DMS79 treated with DMSO at 0.1 percent for 48 hours (cell line): ENCODE measurements at places on chromosomes 7 and 10.

GRCh38 chr7:100553032-100553431 is 14.0 kb downstream of the AGFG2 start:
- no peak for DNase-seq

- no peak for DNase-seq
Measured at GRCh38 chr10:62154231-62154630, 114.4 kb downstream of the RTKN2 start.

DNA sequence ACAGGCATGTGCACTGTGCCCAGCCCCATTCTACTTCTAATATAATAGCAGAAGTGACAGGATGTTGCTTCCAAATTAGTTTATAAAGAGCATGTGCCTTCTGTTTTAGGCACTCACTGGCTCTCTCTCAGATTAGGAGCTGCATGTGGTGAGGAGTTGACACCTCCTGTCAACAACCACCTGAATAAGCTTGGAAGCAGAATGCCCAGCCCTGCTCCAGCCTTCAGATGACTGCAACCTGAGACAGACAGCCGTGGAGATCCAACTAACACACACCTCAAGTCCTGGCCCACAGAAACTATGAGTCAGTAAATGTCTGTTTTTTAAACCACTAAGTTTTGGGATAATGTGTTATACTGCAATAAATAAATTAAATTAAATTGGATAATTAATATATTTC is 54.5 kb downstream of the PARD3 start:
- no peak for DNase-seq

GRCh38 chr10:59361663-59362143 is 646 bp downstream of the FAM13C start:
- peak; percentile 13 for DNase-seq

DNA sequence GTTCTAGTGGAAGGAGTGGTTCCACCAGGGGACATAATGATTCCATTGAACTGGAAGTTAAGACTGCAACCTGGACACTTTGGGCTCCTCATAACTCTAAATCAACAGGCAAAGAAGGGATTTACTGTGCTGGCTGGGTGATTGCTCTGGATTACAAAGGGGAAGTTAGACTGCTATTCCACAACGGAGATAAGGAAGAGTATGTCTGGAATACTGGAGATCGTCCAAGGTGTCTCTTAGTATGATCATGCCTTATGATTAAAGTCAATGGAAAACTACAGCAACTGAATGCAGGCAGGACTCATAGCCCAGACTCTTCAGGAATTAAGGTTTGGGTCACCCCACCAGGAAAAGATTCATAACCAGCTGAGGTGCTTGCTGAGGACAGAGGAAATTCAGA is 310.6 kb upstream of the MGMT start:
- no peak for DNase-seq
